Right ventricle myocardium inferior (tissue), 1 donor: ENCODE measurements at places on chromosomes 16 and 17. TPM values are rescaled to one million over a fixed set of nuclear protein-coding genes. Genes with fewer than 3 reads are reported as not detected.

- DNase-seq = peak; percentile 53
These were observed 870 bp upstream of the ITGA3 start for GRCh38 chr17:50055055-50055425.

DNA sequence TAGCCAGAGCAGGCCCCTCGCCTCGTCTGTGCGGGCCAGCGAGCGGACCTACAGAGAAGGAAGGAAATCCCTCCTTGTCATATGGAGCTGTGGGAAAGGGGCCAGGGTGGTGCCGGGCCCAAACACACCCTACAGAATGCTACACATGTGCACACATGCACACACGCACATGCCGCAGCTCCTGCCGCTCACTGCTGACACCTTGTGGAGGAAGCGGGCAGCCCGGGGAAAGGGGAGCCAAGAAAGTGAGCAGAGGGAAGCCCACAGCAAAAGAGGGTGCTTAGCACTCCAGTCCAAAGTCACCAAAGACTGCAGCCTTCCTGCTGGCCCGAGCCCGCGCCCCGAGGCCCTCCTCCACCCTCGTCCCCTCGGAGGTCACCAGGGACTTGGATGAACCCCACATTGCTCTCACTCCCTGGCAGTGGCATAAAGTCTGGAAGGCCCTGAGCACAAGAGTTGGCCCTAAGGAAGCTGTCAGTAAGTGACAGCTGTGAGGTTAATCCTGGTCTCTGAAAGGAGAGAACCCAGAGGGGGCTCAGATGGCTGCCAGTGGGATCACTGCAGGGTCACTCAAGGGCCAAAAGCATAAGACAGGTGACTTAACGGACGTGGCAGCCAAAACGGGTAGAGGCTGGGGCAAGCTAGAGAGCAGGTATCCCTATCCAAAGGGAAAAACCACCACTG is 68.2 kb downstream of the MYO18A start:
- DNase-seq = peak; percentile 87

DNA sequence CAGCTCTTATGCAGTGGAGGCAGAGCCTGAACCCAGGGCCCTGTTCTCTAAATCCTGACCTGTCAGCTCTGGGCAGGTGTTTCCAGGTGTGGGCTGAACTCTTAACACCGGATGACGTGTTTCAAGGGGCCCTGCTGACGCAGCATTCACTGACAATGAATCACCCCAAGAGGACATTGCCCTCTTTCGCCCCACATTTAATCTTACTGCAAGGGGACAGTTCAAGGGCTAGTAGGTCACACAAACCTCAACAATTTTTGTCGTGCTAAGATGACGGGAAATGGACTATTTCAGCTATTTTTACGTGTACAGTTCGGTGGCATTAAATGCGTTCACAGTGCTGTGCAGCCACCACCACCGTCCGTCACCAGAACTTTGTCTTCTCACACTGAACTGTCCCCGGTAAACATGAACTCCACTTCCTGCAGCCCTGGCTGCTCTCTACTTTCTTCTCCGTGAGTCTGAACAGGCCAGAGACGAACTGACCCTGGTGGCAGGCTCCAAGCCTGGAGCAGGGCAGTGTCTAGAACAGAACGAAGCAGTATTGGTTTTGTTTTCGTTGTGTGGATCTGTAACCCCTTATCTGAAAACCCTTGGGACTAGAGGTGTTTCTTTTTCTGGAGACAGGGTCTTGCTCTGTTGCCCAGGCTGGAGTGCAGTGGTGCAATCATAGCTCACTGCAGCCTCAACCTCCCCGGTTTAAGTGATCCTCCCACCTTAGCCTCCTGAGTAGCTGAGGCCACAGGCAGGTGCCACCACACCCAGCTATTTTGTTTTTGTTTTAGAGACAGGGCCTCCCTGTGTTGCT is 88.4 kb upstream of the CIBAR2 start:
- peak; percentile 43 for DNase-seq

DNA sequence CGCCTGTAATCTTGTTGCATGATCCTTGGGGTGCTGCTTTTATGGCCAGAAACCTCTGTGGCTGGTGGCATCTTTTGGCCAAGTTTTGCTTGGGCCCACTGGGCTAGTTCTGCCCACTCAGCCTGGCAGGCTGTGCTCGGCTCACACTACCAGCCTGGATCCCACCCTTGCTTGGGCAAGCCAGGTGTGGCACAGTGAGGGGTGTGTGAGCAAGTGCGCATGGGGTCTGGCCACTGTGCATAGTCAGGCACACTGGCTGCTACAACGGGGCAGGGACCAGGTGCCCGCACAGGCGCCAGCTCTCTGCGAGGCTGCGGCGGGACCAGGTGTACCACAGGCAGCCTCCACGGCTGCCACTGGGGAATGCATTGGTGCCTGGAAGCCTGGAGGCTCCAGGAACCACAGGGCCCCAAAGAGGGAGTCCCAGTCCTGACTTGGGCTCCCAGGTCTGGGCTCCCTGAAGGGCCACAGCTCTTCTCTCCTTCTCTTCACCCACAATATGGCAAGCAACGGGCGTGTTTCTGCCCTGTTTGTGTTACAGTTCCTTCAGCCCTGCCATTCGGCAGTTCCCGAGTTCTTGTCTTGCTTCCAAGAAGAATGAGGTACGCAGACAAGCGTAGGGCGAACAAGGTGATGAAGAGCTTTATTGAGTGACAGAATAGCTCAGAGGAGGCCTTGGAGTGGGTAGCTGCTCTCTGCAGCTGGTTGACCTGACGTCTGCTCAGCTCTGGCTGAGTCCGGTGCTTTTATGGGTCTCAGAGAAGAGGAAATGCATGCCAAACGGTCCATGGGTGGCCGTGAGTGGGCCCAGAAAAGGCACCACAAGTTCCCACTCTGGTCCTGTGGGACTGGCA is 26.7 kb upstream of the PRM1 start:
- DNase-seq = no peak

- DNase-seq = no peak
These were observed 4.2 kb upstream of the MAP3K14 start for GRCh38 chr17:45320931-45321461.

DNA sequence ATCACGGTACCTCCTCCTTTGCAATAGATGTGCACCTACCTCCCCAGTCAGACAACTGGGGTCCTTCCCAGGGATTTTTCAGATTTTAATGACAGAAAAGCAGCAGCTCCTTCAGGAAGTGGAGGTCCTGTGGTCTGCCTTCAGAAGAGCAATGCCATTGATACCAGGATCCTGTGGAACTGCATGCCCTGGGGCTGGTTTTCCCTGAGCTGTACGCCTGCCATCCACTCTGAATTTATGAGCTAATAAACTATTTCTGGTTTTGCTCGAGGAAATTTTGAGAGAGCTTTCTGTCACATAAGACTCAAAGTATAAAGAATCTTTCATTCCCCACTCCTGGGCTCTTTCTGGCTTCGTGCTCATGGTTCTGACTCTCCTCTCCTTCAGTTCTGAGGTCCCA is 10.0 kb upstream of the CCL23 start:
- no peak for DNase-seq

GRCh38 chr16:54389836-54390494 is 103.4 kb upstream of the IRX3 start:
- DNase-seq = no peak

DNA sequence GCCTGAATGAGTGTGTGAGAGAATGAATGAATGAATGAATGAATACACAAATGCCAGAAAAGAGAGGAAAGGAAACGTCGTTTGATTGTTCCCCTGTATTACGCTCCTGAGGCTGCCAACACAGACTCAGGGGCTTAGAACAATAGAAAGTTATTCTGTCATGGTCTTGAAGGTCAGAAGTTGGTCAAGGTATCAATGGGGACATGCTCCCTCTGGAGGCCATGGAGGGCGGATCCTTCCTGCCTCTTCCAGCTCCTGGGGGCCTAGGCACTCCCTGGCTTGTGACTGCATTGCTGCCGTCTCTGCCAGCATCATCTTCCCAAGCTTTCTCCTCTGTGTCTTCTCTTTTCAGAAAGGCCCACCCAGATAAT is 1.5 kb upstream of the SLC38A8 start:
- peak; percentile 39 for DNase-seq

- no peak for DNase-seq
These were observed 52.3 kb upstream of the ARL6IP1 start for GRCh38 chr16:18853694-18854093.

- DNase-seq = peak; percentile 64
These were observed 1.8 kb downstream of the MRPL28 start for GRCh38 chr16:368388-369158.

- no peak for DNase-seq
These were observed 22.9 kb downstream of the SLFN12L start for GRCh38 chr17:35514564-35514963.

DNA sequence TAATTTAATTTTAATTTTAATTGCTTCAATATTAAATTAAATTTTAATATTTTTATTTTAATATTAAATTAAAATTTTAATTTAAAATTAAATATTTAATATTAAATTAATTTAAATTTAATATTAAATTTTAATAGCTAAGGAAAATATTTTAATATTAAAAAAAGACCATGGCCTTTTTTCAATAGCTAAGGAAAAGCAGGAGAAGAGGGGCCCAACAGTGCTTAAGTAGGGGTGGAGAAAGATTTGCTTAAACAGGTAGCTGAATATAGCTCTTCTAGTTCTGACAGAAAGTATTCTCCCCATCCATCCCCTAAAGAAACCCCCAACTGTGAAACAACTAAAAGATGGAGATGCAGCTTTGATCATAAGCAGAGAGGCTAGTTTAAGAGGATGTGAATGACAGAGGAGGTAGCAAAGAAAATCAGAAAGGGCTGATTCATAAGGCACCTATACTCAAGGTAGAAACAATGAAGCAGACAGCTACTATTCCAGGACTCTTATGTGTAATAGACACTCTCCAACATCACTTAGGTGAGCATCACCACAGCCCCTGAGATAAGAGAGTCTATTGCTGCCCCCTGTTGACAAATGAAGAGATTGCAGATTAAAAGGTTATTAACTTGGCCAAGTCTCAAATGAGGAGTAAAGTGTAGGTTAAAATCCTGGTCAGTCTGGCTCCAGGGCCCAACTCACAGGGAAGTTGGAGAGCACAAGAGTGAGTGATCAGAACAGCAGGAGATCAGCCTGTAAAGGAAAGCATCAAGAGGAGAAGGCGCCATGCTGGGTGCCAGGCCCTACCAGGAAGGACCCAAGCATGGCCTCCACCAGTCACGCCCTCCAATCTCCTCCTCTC is 7.8 kb upstream of the RNASEK start:
- DNase-seq = no peak

GRCh38 chr17:78933959-78934568 is 8.9 kb upstream of the TIMP2 start:
- peak; percentile 95 for DNase-seq

GRCh38 chr17:80992077-80992947 is 671 bp downstream of the CHMP6 start:
- no peak for DNase-seq

GRCh38 chr16:19499006-19499405 is 22.9 kb downstream of the GDE1 start:
- no peak for DNase-seq

DNA sequence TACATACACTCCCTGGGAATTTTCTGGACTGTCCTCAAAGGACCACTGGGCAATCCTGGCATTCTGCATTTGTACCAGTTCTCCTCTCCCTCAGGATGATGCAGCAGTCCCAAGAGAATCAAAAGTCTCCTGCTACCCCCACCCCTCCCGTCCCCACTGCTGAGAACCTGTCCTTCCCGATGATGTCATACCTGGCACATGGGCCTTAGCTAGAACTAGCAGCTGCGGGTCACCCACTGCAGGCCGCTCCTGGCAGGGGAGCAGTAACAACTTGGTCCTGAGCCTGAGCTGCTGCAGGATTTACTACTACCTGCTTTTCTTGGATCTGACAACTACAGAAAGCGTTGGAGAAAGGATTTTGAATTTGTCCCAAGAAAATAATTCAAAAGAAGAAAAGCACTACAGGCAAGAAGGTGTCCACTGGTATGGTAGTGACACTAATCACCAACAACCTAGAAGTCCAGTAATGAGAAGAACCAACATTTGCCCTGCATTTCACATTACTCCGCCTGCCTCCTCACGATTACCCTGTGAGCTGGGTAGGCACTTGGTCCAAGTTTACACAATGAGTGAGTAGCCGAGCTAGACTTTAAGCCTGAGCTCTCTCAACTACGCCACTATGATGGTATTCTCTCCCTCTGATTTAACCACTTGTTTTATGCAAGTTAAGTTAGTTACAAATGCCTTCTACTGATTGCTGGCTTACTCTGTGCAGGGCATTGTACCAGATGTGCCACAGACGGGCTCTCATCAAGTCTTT is 55.3 kb upstream of the ETV4 start:
- no peak for DNase-seq

- DNase-seq = peak; percentile 81
These were observed 18.4 kb downstream of the CARHSP1 start for GRCh38 chr16:8850279-8850885.

DNA sequence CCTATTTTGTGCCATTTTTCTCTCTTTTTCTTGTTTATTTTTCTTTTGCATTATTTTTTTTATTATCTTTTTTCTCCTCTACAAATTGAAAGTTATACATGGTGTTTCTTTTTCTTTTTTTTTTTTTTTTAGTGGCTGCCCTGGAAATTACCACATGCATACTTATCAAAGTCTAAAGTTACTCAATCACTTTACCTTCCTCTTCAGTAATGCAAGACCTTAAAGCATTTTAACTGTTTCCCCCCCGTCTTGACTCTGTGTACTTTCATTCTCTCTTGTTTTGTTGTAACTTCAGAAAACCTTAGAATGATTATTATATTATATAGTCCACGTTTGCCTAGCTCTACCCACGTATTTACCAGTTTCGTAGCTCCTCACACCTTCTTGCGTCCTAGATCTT is 33.3 kb upstream of the SMPD3 start:
- DNase-seq = no peak

DNA sequence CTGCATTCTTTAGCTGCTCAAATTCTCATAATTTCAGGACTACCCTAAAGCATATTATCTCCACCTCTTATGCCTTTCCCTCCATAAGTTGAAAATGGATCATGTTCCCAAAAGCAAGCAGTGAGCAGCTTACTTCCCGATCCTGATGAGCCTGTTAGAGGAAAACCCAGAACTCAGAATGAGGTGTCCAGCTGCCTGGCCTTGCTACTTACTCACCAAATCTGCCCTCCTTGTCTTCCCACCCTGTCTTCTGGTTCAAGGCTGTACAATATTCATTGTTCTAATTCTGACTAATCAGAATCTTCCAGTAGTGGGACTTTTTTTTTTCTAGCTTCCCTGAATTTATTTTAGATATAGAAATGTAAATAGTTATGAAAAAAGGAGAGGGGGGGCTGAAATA is 10.8 kb downstream of the LYRM1 start:
- no peak for DNase-seq

- no peak for DNase-seq
These were observed 55.6 kb downstream of the USP43 start for GRCh38 chr17:9700754-9701476.

The DDX19B gene
- 14.1 TPM for total RNA-seq

The RAB26 gene
- total RNA-seq = 0.87 TPM

The KCNH6 gene
- not detected for total RNA-seq

The C17orf78 gene
- total RNA-seq = not detected

The CD300A gene
- total RNA-seq = 2.4 TPM

The SLC5A11 gene
- total RNA-seq = not detected

The HBA1 gene
- total RNA-seq = 91.7 TPM
